Pulmonary artery endothelial cell (primary cell): ENCODE measurements at places on chromosomes 2 and 18. TPM values are rescaled to one million over a fixed set of nuclear protein-coding genes. Genes with fewer than 3 reads are reported as not detected.

RUFY4 gene
- not detected in 2 replicates for total RNA-seq

CDK15 gene
- not detected in 2 replicates for total RNA-seq

VWA3B gene
- not detected in 2 replicates for total RNA-seq

SIGLEC15 gene
- total RNA-seq = 0.13 TPM in 1 of 2 replicates, not detected in the other

REG1B gene
- total RNA-seq = not detected in 2 replicates

PID1 gene
- 0.11 TPM in 1 of 2 replicates, not detected in the other for total RNA-seq

CKAP2L gene
- 4.9 and 10.3 TPM in 2 replicates for total RNA-seq

GLB1L gene
- 5.9 and 8.1 TPM in 2 replicates for total RNA-seq
